ENCODE measurements at places on chromosomes 2 and 18. TPM values are rescaled to one million over a fixed set of nuclear protein-coding genes. Genes with fewer than 3 reads are reported as not detected.

GRCh38 chr2:136534811-136535210, 230.5 kb upstream of the THSD7B start:
- H3K27ac ChIP-seq: no peak overlapping the region
- no peak overlapping the region for H3K4me3 ChIP-seq
- H3K27me3 ChIP-seq: no peaks in the 10 kb centered on the region
- no peak for DNase-seq
- no peaks in the 10 kb centered on the region for H3K36me3 ChIP-seq

DNA sequence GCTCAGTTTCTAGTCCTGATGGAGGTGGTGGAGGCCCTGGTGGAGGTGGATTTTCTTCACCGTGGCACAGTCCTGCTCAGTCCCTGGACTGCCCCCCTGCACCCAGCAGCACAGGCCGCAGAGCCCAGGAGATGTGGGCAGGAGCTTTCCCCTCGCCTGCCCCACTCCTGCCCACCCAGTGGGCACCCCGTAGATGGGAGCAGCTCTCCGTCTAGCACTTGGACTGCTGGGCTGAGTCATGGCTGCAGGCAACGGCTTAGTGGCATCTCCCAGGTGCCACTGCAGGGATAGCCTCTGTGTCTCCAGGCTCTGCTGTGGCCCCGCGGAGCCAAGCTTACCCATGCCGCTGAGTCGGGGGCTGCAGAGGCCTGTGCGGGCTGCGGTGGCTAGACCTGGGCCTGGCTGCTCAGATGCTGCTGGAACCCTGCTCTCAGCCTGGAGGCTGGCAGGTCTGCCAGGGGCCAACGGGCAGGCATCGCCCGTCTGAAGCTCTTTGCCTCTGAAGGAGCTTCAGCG, 92.3 kb upstream of the CTDP1 start:
- H3K27ac ChIP-seq: no peak overlapping the region
- no peak for DNase-seq

GRCh38 chr2:48412443-48413250, 117.3 kb upstream of the STON1 start:
- no peak overlapping the region for H3K27ac ChIP-seq
- no peaks in the 10 kb centered on the region for H3K27me3 ChIP-seq
- no peak for DNase-seq

The ALPG gene
- polyA plus RNA-seq: not detected

The SCN7A gene
- polyA plus RNA-seq: 0.01 TPM

The IL1F10 gene
- not detected for polyA plus RNA-seq

DNA sequence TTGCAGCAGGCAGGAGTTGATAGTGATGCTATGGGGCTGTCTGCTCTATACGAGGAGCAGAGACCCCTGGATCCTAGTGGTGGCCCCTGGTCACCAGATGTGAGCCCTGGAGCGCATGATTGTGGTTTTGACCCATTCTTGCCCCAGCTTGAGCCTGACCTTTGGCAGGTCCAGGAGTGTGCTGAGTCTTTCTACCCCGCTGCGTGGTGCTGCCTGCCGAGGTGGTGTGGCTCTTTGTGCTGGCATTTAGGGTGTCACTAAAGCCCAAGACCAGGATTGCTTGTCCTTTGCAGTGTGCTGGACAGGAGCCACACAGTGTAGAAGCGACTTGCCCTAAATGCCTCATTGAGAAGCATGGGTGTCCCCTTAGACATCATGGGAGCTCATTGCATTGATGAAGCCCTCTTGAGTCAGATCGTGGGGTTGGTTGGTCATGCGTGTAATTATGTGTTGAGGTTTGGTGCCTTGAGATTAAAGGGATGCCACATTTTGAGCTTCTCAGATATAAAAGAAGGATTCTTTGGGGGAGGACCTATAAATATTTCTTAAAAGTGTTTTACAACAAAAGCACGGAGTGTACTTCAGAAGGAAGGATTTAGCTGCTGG, 88.3 kb downstream of the AGAP1 start:
- peak overlapping the region; percentile 24 for H3K27ac ChIP-seq
- no peaks in the 10 kb centered on the region for H3K36me3 ChIP-seq
- H3K4me3 ChIP-seq: no peak overlapping the region
- H3K27me3 ChIP-seq: no peaks in the 10 kb centered on the region
- H3K4me1 ChIP-seq: peaks cover 81% of the 10 kb centered on the region

The FANCL gene
- 61.3 TPM for polyA plus RNA-seq

The SP140 gene
- polyA plus RNA-seq: 0.57 TPM

The NR4A2 gene
- polyA plus RNA-seq: 0.13 TPM

The SERPINB3 gene
- polyA plus RNA-seq: not detected

DNA sequence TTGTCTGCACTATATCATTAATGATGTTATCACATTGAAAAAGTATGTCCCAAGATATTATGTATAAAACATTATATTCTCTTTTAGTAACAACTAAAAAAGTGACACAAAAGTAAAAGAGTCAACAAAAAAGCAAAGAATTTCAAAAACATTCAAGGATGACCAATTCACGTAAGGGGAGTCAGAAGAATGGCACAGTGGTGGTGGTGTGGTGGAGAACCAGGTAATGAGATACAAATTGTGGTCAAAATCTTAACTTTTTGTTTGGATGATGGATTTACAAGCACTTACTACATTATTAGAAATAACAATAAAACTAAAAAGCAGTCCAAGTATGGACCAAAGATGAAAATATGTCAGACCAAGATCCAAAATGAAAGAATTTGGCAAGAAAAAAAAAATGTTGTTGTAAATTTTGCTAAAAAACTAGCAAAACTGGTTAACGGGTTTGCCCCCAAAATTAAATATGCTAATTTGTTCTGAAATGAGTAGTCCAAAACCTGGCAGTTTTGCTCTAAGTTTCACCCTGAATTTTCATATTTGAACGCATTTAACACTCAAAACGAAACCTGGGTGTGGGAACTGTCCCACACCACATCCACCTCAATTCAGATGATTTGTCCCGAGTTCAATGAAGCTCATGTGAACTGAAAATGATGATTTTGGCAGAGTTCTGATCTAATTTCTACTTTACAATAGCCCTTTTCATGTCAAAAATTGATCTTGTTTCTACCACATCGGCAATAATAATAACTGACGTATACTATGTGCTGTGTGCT, 135.8 kb downstream of the IKZF2 start:
- no peaks in the 10 kb centered on the region for H3K36me3 ChIP-seq
- no peaks in the 10 kb centered on the region for H3K27me3 ChIP-seq

The RUFY4 gene
- polyA plus RNA-seq: not detected

The CCDC121 gene
- 1.2 TPM for polyA plus RNA-seq

DNA sequence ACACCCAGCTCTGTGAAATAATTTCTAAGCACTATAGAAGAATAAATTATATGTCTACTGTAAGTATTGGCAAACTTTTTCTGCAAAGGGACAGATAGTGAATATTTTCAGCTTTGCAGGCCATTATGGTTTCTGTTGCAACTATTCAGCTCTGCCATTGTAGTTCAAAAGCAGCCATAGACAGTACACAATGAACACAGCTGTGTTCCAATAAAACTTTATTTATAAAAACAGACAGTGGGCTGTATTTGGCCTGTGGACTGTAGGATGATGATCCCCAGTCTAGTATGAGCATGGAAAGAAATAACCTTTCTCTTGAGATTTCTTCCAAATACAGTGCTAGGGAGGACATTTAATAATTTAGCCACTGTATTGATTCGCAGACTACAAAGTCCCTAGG, 35.2 kb upstream of the THOC1 start:
- no peaks in the 10 kb centered on the region for H3K36me3 ChIP-seq
- no peaks in the 10 kb centered on the region for H3K4me1 ChIP-seq
- H3K27me3 ChIP-seq: no peaks in the 10 kb centered on the region
- no peak for DNase-seq
- H3K27ac ChIP-seq: no peak overlapping the region

DNA sequence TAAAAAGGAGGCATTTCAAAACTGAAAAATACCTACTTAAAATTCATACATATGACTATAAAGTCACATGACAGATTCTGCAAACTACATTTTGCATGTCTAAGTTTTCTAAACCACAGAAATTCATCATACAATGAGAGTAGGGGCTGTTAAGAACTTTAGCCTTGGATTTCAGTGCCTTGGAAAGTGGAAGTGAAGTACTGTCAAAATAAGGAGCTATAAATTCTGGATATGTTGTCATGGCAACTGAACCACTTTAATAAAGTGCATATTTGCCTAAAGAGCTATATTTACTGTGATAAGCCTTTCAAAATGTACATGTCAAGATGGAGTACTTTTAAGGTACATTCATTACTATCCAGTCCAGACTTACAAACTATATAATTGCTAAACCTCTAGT, 227.1 kb downstream of the RAB3GAP1 start:
- no peak overlapping the region for H3K4me3 ChIP-seq
- H3K27ac ChIP-seq: no peak overlapping the region
- H3K27me3 ChIP-seq: no peaks in the 10 kb centered on the region

DNA sequence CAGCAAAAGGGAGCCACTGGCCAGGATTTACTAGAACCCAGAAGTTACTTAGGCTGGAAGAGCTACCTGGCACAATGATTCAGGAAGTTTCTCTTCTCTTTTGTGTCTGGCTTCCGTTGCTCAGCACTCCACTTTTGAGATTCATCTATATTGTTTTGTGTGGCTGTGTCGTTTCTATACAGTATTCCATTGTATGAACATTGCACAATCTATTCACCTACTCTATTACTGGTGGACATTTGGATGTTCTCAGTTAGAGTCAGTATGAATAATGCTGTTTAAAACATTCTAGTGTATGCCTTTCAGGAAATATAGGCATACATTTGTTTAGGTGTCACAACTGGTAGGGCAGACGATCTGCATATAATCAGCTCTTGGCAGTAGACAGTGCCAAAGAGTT, 36.3 kb upstream of the EPHA4 start:
- DNase-seq: no peak
- H3K4me1 ChIP-seq: no peaks in the 10 kb centered on the region
- no peaks in the 10 kb centered on the region for H3K27me3 ChIP-seq
- H3K27ac ChIP-seq: no peak overlapping the region
- no peaks in the 10 kb centered on the region for H3K36me3 ChIP-seq

DNA sequence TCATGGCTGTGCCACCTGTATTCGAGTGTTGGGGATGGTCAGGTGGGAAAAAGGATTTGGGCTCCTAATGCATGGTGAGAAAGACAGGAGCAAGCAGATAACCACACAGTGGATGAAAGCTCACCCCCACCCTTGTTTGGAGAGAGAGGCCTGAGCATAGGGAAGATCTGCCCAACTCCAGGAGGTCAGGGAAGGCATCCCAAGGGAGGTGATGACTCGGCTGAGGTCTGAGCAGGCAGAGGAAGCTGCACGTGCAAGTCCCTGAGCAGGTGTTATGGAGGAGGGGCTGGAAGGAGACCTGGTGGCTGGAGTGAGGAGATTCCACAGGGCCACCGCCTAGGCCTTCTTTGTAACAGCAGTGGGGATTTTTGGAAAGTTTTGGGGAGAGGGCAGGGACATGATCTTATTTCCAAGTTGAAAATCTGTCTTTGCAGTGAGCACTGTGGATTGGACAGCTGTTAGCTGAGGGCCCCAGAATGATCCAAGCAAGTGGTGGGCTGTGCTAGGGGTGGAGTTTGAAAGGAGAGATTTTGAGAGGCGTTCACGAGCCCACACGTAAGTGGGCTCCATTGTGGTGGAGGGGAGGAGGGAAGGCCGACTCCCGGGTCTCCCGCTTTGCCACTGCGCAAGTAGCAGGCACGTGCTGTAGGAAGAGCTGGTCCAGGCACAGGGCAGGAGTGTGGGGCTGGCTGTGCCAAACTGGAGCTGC, 228.5 kb downstream of the GLI2 start:
- H3K27ac ChIP-seq: no peak overlapping the region
- DNase-seq: no peak
- H3K36me3 ChIP-seq: no peaks in the 10 kb centered on the region
- H3K4me3 ChIP-seq: no peak overlapping the region
- peaks cover 7% of the 10 kb centered on the region for H3K27me3 ChIP-seq

DNA sequence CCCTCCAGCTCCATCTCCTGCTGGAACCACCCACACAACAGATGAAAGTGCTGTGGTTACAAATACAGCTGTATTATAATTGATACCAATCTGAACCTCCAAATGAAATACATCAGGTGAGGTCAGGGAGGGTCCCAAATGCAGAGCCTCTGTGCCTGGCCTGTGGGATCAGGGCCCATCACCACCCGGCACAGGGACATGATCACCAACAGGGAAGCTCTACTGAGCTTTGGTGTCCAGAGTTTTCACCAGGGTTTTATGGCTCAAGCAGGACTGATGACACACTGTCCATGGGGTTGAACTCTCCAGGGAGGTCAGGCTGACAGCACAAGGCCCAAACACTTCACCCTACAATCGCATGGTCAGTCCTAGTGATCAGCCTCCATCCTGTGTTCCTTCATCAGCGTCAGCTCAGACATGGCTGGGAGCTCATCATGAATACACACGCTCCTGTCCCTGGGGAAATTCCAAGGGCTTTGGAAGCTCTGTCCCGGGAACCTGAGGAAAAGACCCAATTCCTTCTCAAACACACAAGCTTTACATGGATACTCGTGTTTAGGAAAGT, 3.9 kb upstream of the PXDN start:
- H3K4me1 ChIP-seq: no peaks in the 10 kb centered on the region
- H3K4me3 ChIP-seq: no peak overlapping the region
- no peak overlapping the region for H3K27ac ChIP-seq

The MARCO gene
- polyA plus RNA-seq: not detected

DNA sequence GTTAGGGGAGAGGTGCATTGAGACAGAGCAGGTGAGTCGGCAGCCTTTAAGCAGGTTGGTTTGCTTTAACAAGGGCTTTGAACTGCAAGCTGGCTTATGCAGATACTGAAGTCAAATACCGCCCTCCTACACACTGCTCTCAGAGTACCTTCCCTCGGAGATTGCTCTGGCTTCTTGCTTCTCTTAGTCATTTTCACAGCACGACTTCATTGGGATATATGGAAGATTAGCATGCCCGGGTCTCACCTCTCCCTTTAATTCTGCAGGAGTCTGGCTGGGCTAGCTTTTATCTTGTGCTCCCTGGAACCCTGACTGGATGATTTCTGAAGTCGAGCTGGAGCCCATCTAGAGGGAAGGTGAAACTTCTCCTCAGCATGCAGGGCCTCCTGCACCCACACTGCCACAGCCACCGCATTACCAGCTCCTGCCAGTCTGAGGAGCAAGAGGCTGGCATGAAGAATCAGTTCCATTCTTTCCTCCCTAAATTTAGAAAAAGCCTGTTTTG, 395.5 kb upstream of the HNRNPA3 start:
- no peaks in the 10 kb centered on the region for H3K4me1 ChIP-seq
- no peak overlapping the region for H3K27ac ChIP-seq
- no peaks in the 10 kb centered on the region for H3K27me3 ChIP-seq
- H3K4me3 ChIP-seq: no peak overlapping the region

The CYS1 gene
- polyA plus RNA-seq: 0.04 TPM

Data from HepG2 (cell line).